CD4-positive, alpha-beta T cell treated with Interleukin-2 at 100 ng/mL for 4 hours (primary cell): ENCODE measurements at places on chromosomes 5 and 9.
A peak's percentile ranks its signal among the peaks of the same experiment; 100 is the strongest.

GRCh38 chr5:67644221-67644920, 447.8 kb upstream of the CD180 start:
- no peak for DNase-seq

- no peak for DNase-seq
These were observed 227.0 kb downstream of the DRD1 start for GRCh38 chr5:175216991-175217390.

GRCh38 chr9:27528886-27529315, 713 bp downstream of the MOB3B start:
- DNase-seq, result peak; percentile 21

- DNase-seq, result peak; percentile 22
These were observed 18.8 kb downstream of the C5orf52 start for GRCh38 chr5:157689942-157690689.

DNA sequence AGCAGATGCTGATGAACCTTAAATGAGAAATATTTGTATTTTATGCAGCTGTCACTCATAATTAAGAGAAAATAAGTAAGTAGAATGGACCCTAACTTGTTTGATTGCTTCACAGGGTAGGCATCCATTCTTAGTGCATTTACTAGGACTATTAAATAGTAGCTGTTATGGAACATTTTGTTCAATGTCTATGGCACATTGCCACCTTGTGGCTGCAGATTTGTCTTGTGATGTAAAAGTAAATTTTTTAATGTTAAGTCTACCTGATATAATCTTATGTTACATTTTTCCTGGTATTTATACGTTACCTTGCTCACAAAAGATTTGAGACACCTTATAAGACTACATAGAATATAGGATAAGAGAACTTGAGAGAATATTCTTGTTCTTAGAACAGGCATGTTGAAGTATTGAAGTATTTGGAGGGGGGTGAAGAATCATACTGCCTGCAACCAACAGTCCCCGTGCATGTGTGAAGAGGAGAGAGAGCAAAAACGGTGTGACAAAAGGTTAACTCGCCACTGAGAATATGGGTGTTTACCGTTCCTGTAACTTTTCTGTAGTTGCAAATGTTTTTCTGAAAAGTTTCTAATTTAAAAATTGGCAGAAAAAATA, 161.1 kb downstream of the MAST4 start:
- no peak for DNase-seq

DNA sequence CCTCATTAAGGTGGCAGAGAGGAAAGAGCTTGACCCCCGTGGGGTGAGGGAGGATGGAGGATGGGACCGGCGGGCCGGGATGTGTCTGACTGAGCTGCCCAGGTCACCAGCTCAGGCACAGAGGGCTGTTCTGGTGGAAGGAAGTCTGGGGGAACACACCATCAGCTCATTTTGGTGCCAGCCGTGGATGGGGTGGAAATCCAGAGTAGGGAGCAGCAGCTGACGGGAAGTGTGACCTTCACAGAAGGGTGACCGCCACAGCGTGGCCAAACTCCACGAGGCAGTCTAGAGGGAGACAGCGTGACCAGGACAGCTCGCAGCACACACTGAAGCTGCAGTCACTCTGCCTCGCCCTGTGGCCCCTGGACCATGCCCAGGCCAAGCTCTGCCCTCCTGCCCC, 45.3 kb upstream of the PHYKPL start:
- DNase-seq, result no peak

DNA sequence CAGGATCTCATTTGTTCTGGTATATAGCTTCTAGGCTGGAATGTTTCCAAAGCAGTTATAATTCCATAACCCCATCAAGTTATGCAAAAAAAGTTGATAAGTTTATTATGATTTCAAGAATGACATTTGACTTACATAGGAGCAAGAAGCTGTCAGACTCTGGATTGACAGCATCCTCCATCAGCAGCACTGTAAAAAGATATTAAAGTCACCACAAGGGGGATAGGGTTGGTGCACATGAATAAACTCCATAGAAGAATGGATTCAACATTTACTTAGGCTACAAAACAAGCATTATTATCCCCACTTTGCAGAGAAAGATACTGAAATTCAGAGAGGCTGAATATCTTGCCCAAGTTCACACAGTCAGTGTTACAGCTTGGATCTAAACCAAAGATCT, 208.9 kb upstream of the SLC30A5 start:
- no peak for DNase-seq

DNA sequence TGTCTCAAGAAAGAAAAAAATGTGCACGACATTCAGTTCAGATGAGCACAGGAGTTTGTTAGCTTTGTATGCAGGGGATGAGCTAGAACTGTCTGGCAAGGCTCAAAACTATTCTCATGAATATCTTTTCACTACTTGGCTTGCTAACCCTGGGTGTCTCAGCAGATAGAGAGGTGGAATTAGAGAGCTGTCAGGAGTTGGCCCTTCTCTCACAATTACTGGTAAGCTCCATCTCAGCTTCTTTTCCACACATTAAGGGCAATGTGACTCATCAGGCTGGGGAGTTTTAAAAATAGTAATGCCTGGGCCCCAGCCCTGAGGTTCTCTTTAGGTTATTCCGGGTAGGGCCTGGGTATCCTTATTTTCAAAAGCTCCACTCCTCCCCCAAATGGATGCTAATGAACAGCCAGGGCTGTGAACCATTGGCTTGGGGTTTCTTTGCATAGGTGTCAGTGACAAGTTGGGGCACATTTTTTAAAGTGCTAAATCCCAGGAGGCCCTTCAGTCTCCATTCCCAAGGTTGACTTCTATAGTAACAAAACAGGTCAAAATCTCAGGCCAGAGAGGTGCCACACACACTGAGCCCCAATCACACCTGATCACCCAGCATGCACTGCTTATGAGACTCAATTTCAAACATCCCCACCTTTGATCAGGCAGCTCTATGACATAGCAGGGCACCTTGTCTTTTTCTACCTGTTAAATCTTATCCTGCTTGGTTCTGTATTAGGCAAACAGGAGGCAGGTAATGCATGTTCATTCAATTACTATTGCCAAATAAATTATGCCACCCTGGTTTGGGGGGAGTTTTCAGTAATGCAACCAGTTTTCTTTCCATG, 239.7 kb upstream of the DAP start:
- DNase-seq, result no peak

- no peak for DNase-seq
These were observed 100.7 kb downstream of the YTHDC2 start for GRCh38 chr5:113614191-113614590.

- DNase-seq, result no peak
These were observed 232.0 kb downstream of the IRX1 start for GRCh38 chr5:3827624-3828023.

DNA sequence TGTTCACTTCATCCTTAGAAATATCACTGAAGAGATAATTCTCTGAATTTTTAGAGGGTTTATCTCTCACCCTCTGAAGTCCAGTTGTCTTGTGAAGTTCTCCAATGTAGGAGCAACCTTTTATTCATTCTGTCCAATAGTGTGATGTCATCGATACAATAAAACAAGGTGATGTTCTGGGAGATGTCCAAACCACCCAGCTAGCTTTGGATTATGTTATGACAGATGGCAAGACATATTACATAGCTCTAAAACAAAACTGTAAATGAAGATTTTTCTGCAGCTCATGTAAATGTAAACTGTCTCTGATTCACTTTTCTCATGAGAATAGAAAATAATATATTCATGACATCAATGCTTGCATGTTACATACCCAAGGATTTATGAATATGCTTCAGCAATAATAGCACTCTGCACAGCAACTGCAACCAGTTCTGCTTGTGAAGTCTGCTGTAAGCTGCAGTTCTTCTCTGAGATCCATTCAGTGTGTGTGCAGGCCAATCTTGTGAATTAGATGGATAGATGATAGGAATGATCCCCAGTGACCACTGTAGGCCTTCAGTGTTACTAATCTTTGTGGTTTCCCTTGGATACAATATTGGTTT, 172.6 kb upstream of the CDH12 start:
- DNase-seq, result no peak

DNA sequence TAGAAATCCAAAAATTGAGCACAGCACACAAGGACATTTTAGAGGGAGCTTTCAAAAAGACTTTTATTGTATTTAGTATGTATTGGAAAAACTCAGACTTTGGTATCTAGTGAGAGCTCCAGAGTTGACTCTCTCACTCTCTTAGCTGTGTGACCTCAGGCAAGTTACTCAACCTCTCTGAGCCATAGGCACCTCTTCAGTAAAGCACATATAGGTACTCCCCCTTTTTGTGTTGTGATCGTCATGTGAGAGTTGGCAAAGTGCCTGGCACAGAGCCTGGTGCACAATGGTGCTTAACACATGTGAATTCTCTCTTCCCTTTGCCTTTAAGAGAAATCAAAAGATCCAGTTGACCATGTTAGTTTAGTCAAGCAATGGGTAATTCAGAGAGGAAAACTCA, 186.2 kb downstream of the TMEM38B start:
- no peak for DNase-seq

GRCh38 chr9:111483439-111483857, 735 bp downstream of the ECPAS start:
- peak; percentile 49 for DNase-seq

DNA sequence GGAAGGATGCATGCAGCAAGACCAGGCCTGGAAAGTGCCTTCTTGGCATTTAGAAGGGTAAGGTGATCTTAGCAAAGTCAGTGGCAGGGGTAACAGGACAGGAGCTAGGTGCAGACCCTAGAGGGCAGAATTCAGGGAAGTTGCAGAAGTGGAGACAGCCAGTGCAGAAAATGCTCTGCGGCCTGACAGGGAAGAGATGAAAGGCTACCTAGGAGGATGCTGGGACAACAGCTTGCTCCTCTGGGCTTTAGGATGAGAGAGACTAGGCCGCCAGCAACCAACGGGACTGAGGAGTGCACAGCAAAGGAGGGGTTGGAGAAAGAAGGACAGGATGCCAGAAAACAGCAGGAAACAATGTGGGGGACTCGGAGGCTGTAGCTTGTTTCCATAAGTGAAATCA, 219.9 kb downstream of the FSTL4 start:
- no peak for DNase-seq

DNA sequence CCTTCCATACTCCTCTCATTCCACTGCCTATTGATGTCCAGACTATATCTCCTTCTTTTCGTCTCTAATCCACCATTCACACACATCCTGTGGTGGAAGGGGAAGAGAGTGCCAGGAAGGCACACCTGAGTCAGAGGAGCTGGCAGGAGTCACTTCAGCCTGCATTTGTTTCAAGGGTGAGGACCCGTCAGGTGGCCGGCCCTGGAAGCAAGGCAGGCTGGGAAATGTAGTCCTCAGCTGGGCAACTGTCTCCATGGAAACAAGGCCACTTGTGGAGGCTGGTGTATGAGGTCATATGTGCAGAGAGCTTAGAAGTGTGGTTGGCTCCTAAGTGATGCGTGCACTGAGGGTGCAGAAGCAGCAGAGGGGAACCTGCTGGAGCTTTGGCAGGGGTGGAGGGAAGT, 278.4 kb downstream of the NSG2 start:
- no peak for DNase-seq

GRCh38 chr5:135667673-135668072, 88.9 kb upstream of the CXCL14 start:
- DNase-seq, result no peak

- peak; percentile 55 for DNase-seq
These were observed 289.4 kb upstream of the DAB2 start for GRCh38 chr5:39714036-39714698.

DNA sequence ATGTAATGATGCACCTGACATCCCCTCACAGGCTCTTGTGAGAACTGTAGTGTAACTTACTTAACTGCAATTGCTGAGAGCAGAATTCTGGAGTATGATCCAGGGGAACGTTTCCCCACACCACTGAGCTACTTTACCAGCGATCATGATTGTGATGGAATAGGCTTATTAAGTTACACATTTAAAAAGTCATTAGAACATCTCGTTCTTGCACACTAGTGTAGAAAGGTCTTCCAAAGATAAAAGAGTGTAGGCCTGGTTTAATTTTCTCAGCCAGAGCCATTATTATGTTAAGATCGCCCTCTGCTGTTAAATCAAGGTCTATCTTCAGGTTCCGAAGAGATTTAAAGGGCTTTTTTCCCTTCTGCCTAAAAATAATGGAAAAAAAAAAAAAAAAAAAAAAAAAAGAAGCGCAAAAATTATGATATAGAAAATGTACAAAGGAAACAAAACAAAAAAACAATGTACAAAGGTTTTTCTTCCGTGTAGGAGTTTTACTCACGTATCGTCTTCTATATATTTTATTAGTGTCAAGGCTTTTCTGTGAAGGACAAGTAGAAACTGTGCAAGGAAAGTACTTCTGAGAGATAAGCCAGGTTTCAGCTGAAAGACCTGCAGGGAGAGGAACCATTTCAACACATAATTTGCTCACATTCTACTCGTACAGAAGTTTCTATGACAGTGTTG, 18.6 kb upstream of the MOB3B start:
- peak; percentile 13 for DNase-seq

DNA sequence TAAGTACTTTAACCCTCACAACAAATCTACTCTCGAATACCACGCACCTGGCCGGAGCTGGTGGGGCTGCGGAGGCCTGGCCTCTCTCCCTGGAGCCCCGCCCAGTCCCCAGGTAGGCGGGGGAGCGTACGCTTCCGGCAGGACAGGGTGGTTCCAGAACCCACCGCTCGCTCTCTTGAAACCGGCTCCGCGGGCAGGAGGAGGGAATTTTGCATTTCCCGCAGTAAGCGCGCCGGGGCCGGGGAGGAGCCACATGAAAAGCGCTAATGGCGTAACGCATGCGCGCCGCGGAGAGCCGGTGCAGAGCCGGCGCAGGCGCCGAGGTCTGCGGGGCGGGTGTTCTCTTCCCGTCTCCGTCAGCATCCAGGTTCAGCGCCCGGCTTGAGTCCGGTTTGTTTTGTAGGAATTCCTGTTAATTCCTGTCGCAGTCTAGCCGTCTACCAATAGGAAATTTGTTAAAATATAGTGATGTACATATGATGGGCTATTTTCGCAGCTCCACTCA, 20.8 kb downstream of the CAVIN4 start:
- DNase-seq, result peak; percentile 76
